Gastroesophageal sphincter (tissue), 4 donors: ENCODE measurements at places on chromosomes 6 and 20. TPM values are rescaled to one million over a fixed set of nuclear protein-coding genes. Genes with fewer than 3 reads are reported as not detected.

HFE gene
- 7.9 TPM for total RNA-seq

SNTA1 gene
- 53.2 TPM for total RNA-seq

GINM1 gene
- total RNA-seq = 80.8 TPM

FAM162B gene
- total RNA-seq = 5.6 TPM

PRR18 gene
- total RNA-seq = not detected

OLIG3 gene
- not detected for total RNA-seq

FNDC1 gene
- total RNA-seq = 0.27 TPM

VGLL2 gene
- not detected for total RNA-seq

KIF16B gene
- 15.9 TPM for total RNA-seq

LY6G5C gene
- 0.94 TPM for total RNA-seq

CCN6 gene
- not detected for total RNA-seq

CENPW gene
- 0.69 TPM for total RNA-seq

HLA-DQA1 gene
- 7.8 TPM for total RNA-seq

OR2H2 gene
- not detected for total RNA-seq

ACTL10 gene
- 0.54 TPM for total RNA-seq

PNISR gene
- total RNA-seq = 34.9 TPM

LCA5 gene
- 11.8 TPM for total RNA-seq

TSBP1 gene
- not detected for total RNA-seq

PROKR2 gene
- not detected for total RNA-seq

GRCh38 chr6:35237476-35237875 is 22.1 kb upstream of the ZNF76 start:
- no peak for ATAC-seq

DNA sequence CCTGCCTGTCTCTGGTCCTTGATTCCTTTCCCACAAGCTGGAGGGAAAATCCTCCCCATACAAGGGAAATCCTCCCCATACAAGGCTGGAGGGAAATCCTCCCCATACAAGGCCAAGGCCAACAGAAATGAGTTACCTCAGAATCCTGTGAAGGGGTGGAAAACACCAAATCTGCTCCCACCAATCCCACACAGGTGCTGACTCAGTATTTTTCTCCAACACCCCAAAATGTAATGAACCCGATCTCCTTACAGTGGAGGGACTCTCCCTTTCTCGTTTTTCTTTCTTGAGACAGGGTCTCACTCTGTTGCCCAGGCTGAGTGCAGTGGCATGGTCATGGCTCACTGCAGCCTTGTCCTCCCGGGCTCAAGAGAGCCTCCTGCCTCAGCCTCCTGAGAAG is 6.3 kb downstream of the SNHG17 start:
- ATAC-seq = no peak

- peak; percentile 68 for ATAC-seq
Observed at GRCh38 chr6:113732384-113732966, 124.7 kb upstream of the MARCKS start.

DNA sequence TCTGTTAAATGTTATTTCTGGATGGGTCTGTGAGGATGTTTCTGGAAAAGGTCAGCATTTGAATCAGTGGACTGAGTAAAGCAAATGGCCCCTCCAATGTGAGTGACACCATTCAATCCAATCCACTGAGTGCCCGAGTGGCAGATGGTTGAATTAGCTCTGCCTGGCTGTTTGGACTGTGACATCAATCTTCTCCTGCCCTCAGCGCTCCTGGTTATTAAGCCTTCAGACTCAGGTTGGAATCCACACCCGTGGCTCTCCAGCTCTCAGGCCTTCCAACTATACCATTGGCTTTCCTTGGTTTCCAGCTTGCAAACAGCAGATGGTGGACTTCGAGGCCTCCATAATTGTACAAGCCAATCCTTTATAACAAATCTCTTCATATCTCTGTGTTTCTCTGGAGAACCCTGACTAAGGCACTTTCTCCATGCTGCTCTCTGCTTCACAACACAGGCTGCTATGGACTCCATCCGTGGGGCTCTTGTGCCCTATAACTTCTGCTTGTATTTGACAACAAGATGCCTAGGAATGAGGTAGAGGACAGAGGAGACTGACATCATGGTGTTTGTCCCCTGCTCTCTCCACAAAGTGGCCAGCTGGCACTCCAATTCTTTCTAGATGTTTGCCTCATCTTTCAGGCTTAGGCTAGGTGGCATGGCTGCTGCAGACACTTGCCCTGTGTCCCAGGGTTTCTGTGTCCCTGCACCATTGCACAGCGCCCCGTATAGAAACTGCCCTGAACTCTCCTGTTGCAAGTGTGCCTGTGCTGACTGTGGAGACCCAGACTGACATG is 4.8 kb upstream of the CSTL1 start:
- no peak for ATAC-seq

- no peak for ATAC-seq
Observed at GRCh38 chr6:15819226-15819625, 156.4 kb upstream of the DTNBP1 start.

GRCh38 chr20:45772693-45773092 is 19.0 kb downstream of the WFDC3 start:
- peak; percentile 28 for ATAC-seq

GRCh38 chr20:47543006-47543431 is 41.3 kb downstream of the NCOA3 start:
- no peak for ATAC-seq

GRCh38 chr6:91994787-91995186 is 1407.9 kb upstream of the MAP3K7 start:
- ATAC-seq = no peak

GRCh38 chr6:4463236-4463635 is 313.0 kb upstream of the CDYL start:
- no peak for ATAC-seq

DNA sequence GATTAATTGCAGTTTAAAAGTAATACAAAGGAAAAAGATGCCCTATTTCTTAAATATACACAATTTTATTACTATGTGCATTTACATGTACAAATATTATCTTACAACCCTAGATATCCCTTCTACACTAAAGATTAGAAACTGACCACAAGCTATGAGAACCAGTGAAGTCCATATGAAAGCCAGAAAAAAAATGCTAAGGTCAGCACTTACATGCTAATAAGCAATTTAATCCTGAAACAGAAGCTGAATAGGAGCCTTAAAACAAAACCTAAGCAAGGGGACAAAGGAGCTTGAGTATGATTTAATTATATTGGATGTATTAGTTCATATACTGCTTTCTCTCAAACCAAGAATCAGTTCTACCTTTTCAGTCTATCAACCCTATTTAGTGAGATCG is 14.2 kb downstream of the CEP162 start:
- ATAC-seq = no peak

- no peak for ATAC-seq
Observed at GRCh38 chr6:143836150-143836549, 7.0 kb upstream of the LTV1 start.

GRCh38 chr6:72321788-72322187 is 300.1 kb upstream of the KCNQ5 start:
- no peak for ATAC-seq

DNA sequence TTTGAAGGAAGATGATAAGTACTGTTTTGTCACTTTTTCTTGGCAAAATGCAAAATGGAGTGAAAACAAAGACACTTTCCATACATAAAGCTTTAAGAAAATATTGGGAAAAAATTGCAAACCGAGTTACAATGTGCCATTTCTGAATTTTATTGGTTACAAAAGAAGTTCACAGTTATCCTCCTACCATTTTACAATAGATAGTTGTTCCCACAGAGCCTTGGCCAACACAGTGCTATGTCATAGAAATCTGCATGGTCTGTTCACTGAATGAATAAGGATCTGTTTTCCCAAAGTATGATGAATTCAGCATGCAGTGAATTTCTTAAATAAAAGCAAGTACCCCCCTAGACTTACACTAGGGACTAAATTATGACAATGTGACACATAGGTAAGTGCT is 268.2 kb upstream of the POU3F2 start:
- ATAC-seq = no peak

- no peak for ATAC-seq
Observed at GRCh38 chr6:85275338-85275985, 174.4 kb upstream of the NT5E start.

- ATAC-seq = no peak
Observed at GRCh38 chr20:62336329-62336728, 30.8 kb downstream of the LAMA5 start.

- no peak for ATAC-seq
Observed at GRCh38 chr6:128492386-128492785, 28.0 kb downstream of the PTPRK start.

DNA sequence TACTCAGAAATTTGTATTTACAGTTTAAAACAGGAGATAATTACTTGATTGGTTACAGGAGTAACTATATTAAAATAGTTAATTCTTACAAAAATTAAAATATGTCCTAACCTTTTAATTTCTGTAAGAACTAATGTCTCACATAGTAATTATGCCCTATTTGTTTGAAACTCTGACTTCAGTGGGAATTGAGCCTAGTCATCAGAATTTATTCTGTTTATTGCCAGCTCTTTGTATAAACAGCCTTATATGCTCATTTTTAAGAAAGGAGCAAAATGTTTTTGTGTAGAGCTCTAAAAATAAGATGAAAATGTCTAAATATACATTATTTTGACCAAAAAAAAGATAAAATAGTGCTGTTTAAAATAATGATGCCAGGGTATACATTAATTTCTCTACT is 21.5 kb downstream of the TRMT11 start:
- no peak for ATAC-seq

DNA sequence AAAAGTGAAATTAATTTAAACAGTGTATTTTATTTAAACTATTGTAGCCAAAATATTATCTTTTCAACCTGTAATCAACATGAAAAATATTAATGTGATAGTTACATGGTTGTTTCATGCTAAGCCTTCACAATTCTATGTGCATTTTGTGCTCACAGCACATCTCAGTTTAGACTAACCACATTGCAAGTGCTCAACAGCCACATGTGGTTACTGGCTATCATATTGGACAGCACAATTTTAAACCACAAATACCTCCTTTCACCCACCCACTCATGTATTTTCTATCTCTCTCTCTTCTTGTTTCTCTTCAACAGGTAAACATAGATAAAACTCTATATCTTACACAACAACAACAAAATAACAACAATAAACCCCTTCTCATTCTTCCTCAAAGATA is 12.5 kb upstream of the HS3ST5 start:
- ATAC-seq = no peak

- ATAC-seq = no peak
Observed at GRCh38 chr6:19752746-19753145, 84.4 kb upstream of the ID4 start.

GRCh38 chr6:32191696-32192607 is 491 bp downstream of the GPSM3 start:
- no peak for ATAC-seq

DNA sequence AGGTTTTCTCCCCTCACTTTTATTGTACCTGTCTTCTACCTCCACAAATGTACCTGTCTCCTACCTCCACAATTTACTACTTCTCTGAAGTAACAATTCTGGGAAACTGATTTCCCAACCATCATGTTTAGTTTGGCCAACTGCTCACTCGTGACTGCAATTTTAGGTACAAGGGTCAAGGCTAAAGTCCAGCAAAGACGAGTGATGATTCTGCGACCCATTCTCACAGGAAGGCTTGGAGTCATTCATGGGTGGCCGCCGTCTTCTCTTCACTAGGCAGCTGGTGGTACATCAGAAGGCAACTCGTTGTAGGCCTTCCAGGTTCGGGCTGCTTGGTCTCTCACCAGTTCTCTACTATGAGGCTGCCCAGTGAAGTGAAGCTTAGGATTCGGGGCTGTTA is 483.8 kb upstream of the JARID2 start:
- no peak for ATAC-seq

DNA sequence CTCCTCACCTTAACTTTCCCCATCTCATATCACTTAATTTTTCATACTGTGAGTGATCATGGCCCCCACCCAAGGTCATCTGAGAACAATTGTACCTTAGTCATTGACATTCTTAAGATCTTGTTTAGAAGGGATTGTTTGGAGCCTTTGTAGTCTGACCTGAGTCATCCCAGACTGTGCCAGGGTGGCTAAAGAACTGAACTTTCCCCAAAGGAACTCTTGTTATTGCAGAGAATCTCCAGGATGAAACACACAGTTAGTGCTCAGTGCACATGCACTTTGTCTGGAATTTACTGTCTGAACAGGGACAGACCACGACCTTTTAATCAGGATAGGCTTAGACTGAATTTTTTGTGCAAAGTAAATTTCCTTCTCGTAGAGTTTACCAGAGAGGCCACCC is 112.6 kb upstream of the CCN2 start:
- peak; percentile 66 for ATAC-seq

- ATAC-seq = peak; percentile 50
Observed at GRCh38 chr20:58598211-58599015, 52.7 kb upstream of the STX16 start.

GRCh38 chr6:125924169-125924568 is 32.4 kb upstream of the HINT3 start:
- no peak for ATAC-seq

DNA sequence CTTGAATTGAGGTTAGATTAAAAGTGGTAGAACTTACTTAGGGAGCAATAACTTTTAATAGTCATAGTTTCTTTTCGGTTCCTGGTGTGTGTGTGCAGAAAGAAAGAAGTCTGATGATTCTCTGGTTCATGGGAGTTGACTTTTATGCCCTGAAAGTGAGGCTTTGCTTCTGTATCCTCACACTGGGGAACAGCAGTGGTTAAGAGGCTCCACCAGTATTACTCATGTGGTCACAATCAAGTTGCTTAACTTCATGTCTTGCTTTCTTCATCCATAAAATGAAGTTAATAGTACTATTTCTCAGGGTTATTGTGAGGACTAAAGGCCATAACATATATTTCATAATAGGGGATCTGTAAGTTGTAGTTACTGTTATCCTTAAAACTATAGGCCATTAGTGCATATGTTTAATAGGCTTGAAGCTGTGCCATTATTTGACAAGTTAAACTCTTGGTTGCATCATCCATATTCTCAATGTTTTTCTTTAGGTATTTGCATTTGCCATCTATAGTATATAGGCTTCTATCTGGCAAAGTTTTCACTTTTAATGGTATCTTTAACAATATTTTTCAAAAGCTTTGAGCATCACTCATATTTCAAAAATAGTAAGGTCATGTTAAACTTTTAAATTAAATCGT is 262.4 kb downstream of the PLCB1 start:
- no peak for ATAC-seq

DNA sequence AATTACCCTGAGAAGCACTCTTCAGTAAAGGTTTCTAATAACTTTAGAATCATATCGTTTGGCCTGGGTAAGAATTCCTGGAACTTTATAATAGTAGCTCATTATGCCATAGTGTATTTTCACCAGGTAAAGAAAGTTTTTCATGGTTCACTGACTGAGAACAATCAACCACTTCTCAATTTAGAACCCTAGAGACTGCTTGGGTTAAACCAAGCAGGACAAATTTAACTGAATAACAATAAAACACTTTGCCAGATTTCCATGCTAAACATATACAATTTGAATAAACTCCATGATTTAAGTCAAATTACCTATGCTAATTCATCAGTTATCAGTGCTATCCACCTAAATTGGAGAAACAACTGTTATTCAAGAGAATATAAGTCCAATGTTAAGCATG is 99.4 kb downstream of the PLG start:
- no peak for ATAC-seq
